ENCODE measurements at places on chromosomes 3 and 15.

GRCh38 chr3:42513521-42513920, 11.1 kb downstream of the VIPR1 start:
- DNase-seq = no peak

- no peak for DNase-seq
Observed at GRCh38 chr3:42043099-42043813, 47.9 kb upstream of the TRAK1 start.

GRCh38 chr3:150377601-150378300, 30.3 kb upstream of the TSC22D2 start:
- no peak for DNase-seq

GRCh38 chr3:161266731-161267150, 45.6 kb downstream of the NMD3 start:
- DNase-seq = no peak

GRCh38 chr3:136055491-136055890, 90.0 kb downstream of the PPP2R3A start:
- DNase-seq = no peak

- DNase-seq = no peak
Observed at GRCh38 chr3:98246142-98246541, 17.9 kb upstream of the OR5H6 start.

DNA sequence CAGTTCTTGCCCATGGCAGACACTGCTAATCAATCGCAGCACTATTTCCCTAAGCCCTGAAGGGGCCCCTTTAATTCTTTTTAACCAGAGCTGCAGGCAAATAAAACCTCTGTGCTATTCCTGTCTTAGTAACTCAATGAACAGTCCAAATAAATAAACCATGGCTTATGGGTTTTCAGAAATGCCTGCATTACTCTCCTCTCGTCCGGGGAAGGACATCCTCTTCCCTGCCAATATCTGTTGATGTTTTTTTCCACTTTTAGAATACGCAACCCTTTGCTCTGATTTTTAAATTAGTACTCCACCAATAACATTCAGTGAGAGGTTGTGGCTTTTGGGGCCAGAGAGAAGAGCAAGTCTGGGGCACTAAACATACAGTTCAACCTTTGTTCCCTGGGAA, 35.2 kb upstream of the PRICKLE2 start:
- DNase-seq = no peak

DNA sequence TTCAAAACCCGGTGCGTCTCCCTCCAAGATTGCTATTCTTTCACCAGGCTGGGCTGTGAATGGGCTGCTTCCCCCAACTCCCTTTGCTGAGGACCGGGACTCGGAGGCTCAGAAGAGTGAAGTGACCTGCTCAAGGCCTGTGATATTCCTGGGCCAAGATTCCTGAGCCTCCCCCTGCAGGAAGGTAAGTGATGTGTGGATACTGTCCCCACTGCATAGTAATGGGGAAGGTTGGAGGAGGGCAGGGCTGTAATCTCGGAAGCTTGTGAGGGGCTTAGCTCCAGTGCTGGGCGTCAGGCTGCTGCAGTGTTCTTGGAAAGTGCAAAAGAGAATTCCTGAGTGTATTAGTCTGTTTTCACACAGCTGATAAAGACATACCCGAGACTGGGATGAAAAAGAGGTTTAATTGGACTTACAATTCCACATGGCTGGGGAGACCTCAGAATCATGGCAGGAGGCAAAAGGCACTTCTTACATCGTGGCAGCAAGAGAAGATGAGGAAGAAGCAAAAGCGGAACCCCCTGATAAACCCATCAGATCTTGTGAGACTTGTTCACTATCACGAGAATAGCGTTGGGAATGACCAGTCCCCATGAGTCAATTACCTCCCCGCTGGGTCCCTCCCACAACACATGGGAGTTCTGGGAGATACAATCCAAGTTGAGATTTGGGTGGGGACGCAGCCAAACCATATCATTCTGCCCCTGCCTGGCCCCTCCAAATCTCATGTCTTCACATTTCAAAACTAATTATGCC, 67.6 kb downstream of the EFCAB12 start:
- DNase-seq = peak; percentile 8

DNA sequence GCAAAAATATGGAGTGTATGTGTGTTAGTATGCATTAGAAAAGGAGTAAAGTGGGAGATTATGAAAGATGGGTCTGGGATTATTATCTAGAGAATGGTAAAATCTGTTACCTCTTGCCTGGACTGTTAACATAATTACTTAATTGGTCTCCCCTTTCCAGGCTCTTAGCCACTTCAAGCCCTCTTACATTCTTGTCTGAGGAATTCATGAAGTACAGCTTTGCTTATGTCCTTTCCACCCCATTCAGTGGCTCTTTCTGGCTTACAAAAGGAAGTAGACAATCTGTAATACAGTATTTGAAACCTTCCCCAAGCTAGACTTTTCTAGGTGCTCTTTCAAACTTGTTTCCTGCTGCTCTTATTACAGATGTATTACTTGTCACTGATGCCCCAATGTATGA, 129.8 kb downstream of the MBNL1 start:
- DNase-seq = no peak

GRCh38 chr15:65796610-65797078, 4.6 kb upstream of the DENND4A start:
- DNase-seq = peak; percentile 74

DNA sequence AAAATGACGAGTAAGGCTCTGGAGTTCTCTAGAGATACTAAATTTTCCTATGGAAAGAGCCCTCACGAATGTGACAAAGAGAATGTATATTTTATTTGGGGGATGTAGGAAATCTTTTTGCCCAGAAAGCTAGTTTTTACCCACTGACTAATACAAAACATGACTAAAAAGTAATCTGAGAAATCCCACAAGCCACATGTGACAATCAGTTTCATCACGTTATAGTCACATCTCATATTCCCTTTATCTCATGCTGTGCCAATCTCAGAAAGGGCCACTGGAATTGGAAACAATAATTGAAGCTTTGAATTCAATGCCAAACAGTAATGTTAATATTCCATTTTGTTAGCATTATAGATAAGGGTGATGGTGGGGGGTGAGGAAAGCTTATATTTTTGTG, 509.0 kb upstream of the GOLIM4 start:
- no peak for DNase-seq

GRCh38 chr15:31306426-31307269, 20.0 kb upstream of the KLF13 start:
- DNase-seq = no peak

- DNase-seq = no peak
Observed at GRCh38 chr3:139235192-139235591, 108.6 kb upstream of the MRPS22 start.

DNA sequence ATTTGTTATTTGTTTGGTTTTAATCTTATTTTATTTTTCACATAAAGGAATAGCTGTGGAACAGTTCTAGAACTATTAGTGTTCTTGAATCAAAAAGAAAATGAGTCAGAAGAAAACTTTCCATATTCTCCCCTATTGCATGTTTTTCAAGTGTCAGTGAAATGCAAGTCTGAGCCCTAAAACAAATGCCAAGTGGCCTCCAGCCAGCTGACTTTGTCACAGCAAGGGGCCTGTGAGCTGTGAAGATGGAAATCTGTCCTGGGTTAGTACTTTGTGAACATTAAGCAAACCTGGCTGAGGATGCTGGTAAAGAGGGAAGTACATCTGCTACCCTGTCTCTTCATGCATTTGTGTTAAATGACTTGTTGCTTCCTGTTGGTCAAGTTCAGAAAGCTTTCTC, 14.2 kb downstream of the LRRC49 start:
- no peak for DNase-seq

GRCh38 chr15:66101715-66102395, 151.7 kb downstream of the MEGF11 start:
- DNase-seq = no peak

GRCh38 chr3:88013592-88013991, 45.2 kb downstream of the CGGBP1 start:
- peak; percentile 8 for DNase-seq

DNA sequence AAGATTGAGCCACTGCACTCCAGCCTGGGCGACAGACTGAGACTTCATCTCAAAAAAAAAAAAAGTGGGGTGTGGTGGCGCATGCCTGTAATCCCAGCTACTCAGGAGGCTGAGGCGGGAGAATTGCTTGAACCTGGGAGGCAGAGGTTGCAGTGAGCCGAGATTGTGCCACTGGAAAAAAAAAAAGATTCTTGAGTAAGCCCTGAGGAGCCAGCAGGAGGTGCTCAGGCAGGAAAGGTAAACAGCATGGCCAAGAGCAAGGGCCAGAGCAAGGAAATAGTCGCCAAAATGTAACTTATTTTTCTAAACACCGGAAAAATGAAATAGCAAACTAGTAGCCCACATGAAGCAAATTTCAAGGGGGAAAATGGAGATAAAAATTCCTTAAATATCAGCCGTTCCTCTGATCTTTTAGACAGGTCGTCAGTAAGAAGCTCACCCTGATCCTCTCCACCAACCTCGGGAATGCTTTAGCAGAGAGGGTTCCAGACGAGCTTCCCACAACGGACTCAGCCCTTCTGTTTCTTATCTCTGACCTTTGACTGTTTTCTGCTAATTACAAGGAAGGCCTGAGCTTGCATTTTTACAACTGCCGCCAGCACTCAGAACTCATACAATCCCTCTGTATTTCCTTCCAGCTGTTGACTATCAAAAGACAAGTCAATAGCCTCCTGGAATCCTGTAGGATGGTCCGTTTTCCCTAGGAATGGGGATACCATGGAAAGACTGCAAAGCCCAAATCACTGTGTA, 45.0 kb upstream of the AKAP13 start:
- peak; percentile 37 for DNase-seq

DNA sequence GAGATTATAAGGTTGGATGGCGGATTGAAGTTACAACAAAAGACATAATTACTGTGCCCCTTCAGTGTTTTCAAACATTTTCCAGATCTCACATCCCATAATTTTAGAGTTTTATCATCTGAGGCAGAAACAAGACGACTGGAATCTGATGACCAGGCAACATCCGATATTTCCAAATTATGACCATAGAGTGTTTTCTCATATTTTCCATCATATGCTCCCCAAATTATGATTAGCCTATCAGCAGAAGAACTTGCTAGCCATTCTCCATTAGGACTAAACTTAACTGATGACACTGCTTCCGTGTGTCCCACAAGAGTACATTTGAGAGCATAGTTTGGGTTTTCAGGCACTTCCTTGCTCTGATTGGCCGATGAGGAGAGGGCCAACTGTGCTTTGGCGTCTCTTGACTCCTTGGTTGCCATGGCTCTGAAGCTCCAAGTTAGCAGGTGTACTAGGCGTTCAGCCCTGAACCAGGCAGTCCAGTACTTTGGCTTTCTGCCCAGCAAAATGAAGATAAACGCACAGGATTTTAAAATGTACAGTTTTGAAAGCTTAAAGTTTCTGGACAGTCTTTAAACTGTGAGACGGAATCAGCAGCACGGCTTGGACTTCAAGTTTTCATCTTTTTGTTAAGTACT, 638 bp downstream of the WDR5B start:
- DNase-seq = no peak

DNA sequence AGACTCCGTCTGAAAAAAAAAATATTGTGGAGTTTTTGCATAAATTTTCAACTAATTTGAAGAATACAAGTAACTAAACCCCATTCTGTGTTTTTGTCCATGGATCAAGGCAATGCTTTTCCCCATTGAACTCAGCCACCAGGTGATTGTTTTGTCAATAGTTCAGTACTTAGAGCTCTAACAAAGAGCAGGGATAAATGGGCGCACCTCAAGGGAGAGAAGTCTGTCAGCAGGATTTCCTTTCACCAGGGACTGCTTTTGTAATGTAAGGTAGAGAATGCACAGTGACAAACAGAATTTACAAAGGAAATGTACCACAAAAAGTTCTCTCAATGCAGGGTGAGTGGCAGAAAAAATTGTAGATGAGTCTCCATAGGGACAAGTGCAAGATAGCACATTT, 10.8 kb upstream of the ATP13A5 start:
- DNase-seq = no peak

GRCh38 chr3:48268936-48269561, 28.1 kb downstream of the ZNF589 start:
- DNase-seq = no peak

GRCh38 chr3:195903950-195904290, 4.4 kb downstream of the TNK2 start:
- no peak for DNase-seq

DNA sequence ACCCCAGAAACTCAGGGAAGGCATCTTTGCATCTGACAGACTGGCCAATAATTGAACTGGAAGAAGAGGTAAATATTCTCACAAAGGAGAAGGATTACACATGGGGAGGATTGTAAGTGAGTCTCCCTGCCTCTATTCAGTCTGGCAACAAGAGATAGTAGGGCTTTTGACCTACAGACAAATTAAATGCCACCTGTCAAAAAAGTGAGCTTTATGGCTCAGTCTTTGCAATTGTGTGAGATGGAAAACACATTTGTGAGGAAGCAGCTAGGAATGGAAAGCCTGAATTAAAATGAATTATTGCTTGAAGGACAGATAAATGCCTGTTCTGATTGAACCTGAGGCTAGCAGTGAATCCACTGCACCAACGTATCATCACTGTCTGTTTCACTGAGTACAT, 173.3 kb upstream of the GOLIM4 start:
- no peak for DNase-seq

DNA sequence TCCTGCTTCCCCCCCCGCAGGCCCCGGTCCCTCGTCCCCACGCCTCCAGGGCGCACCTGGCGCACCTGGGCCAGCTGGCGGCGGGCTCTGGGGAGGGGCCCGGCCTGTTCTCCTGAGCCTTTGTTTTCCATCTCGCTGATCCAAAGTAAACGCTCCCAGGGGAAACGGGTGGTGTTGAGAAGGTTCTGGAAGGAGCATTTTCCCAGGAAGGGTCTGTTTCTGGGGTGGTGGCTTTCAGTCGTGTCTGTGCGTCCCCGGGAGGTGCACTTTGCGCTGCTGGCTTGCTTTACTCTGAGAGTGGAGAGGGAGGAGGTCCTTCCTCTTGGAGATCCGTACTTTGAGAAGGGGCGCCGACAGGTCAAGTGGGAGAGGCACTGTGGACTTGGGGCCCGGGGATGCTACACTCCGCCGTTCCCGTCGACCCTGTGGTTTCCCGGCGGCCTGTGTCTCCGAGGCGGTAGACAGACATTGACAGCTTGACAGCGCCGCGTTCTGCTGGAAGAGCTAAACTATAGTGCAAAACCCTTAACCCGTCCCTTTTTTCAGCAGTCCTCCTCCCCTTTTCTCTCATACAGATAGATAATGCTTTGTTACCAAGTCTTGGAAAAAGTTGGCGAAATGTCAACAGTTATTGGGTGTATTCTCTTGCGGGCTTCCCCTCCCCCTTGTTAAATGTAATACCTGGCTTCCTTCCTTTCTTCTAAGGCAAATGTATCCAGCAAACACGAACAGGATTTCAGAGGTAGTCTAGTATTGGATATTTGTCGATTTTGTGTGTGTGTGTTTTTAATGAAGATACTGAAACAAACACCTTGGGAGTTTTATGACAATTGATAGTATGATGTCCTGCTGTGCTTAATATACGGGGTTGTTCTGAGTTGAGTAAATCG, 6.5 kb downstream of the TPM1 start:
- peak; percentile 88 for DNase-seq

GRCh38 chr3:194212161-194212844, 76.4 kb downstream of the HES1 start:
- DNase-seq = no peak

Data from OCI-M1 (cell line).